NCI-H187 treated with DMSO at 0.1 percent for 48 hours (cell line): ENCODE measurements at places on chromosomes 2 and 18.

DNA sequence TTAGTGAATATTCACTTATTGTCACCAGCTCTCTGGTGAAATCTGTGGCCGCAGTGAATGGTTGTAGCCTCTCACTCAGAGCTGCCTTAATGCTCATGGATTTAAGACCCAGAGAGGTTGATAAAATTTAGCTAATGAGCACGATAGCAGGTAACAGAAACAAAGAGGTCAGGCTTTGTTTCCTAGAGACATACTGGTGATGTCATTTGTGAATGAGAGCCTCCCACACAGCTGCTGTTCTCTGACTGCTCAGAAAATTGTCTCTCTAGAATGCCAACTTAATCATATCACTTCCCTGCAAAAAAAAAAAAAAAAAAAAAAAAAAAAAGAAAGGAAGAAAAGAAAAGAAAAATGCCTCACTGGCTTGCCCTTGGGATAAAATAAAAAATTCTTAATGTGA lies 411.7 kb upstream of the MYT1L start:
- no peak for DNase-seq

- no peak for DNase-seq
Observed at GRCh38 chr2:147646818-147647468, 197.9 kb upstream of the ACVR2A start.

- no peak for DNase-seq
Observed at GRCh38 chr2:80322311-80322920, 17.9 kb upstream of the LRRTM1 start.

GRCh38 chr2:159362816-159363251 lies 76.3 kb upstream of the WDSUB1 start:
- DNase-seq: no peak

- DNase-seq: no peak
Observed at GRCh38 chr2:206740800-206741199, 22.6 kb upstream of the DYTN start.

DNA sequence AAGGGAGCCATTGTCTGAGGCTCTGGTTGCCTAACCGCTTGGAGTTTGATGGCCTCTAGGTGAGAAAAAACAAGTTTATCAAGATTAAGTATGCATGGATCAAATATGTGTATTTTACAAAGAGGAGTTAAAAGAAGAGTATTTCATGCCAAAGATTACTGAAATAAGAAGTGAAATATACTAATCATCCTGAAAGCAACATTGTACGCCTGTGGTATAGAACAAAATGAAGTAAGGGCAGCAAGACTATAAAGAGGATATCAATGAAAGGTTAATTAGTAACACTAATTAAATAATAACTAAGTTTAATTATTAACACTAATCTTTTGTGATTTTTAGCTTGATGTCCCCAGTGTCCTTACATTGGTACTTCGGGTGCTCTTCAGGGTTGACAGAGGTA lies 276.7 kb downstream of the CALCRL start:
- DNase-seq: no peak

DNA sequence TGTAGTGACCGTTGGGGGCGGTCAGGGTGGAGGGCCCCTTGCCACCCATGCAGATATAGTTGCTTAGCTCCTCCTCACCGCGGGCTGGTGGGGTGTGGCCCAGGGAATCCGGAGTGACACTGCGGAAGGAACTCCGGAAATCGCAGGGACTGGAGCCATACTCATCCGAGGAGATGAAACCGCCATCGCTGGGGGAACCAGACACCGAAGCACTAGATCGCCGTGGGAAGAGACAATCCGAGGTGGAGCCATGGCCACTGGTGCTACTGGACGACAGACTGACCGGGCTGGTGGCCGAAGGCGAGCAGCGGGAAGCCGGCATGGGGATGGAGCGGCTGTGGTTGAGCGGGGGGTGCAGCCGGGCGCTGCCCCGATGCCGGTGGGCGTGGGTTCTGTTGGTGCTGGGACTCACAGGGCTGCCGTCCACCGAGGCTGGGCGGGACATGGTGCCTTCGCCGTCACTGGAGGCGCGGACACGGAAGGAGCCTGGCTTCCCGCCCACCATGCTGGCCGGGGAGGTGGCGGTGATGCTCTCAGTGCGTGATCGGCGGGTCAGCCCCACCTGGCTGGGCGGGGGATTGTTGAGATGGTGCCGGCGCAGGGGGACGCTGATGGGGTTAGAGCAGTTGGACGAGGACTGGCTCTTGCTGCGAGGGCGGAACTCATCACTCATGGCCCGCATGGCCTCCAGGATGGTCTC lies 2.2 kb downstream of the IRS1 start:
- no peak for DNase-seq

DNA sequence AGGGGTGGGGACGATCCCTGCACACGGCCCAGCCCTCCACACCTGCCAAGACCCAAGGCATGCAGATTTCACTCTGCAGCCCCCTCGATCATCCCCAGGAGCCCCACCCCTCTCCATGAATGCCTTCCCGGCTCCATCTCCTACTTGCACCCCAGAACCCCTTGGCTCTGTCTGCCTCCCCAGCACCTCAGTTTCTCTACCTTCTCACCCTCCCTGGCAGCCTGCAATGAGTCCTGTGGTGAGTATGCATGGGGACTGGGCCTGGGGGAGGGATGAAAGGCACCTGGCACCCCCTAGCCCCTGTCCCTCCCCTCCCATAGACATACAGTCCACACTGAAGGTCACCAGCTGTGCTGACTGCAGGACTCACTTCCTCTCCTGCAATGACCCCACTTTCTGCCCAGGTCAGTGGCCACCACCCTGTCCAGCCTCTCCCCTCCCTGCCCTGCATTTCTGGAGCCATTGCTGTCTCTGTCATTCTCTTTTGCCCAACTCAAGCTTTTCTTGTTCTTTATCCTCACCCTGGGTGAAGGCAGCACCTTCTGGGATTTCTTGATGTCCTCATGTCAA lies 1.0 kb downstream of the TEX51 start:
- no peak for DNase-seq

DNA sequence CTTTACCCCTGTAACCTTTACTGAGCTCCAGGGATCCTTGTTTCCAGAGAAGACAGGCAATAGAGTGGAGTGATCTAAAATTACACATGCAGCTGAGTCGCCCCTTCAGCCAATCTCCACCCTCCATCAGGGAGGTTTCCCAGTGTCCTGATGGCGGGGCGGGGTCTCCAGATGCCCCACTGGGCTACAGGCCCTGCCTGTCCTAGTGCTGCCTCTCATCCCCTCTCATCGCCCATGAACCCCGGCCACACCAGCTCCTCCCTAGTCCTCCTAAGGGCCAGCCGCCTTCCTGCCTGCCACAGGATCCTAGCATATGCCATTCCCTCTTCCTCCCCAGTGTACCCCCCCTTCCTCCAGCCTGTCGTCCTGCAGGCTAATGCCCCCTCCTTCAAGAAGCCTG lies 144.1 kb upstream of the GLI2 start:
- DNase-seq: no peak

DNA sequence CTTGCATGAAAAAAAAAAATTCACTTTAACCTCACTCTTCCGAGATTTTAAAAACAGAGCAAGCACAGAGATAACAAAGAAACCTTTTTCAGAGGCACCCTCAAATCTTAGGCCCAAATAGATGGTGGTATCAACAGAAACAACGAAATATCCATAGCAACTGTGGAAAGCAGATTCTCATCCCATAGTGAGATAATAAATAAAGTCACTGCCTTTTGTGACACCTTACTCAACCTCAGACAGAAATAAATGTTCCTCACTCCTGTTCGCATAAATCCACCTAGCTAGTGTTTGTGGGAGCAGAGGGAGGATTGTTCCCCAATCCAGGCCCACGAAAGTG lies 60.9 kb upstream of the RTN4 start:
- no peak for DNase-seq

GRCh38 chr2:1278861-1279260 lies 134.4 kb upstream of the TPO start:
- DNase-seq: no peak

DNA sequence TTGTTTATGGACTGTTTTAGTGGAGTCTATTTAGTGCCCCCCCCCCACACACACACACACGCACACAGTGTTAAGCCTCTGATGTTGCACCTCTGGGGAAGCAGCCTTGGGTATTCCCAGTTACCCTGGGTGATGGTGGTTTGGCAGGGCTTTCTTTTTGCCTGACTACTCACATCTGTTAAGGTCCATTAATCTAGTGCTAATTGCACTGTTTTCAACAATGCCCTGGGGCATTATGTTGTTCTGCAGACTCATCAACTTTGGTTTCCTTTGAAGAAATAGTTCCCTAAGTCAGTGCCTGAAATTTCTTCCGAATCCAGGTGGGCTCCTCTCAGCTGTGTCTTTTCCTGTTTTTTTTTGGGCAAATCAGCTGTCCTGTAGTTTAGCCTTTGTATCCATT lies 34.7 kb downstream of the SPOPL start:
- no peak for DNase-seq

GRCh38 chr2:219350710-219351221 lies 18.2 kb upstream of the RESP18 start:
- no peak for DNase-seq

DNA sequence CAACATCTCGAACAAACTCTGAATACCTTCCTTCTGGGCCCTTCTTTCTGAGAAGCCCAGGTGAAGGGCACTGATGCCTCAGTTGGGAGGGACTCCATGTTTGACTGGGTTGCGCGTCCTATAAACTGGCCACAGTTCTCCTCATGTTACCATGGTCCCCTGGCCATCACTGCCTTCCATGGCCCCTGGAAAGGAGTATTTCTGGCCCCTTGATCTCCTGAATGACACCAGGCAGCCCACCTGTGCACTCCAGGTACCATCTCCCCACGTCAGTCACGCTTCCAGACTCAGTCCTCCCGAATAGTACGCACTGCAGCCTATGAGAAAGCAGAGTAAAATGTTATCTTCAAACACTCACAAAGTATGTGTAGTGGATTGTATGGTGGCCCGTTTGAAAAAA lies 73.9 kb downstream of the ACKR3 start:
- DNase-seq: no peak

- DNase-seq: no peak
Observed at GRCh38 chr2:12769492-12770105, 52.9 kb downstream of the TRIB2 start.

GRCh38 chr2:240952496-240953246 lies 45.7 kb upstream of the SNED1 start:
- DNase-seq: no peak

- no peak for DNase-seq
Observed at GRCh38 chr2:38722271-38723061, 28.7 kb downstream of the SRSF7 start.

- no peak for DNase-seq
Observed at GRCh38 chr2:233453916-233454315, 99.6 kb downstream of the DGKD start.

DNA sequence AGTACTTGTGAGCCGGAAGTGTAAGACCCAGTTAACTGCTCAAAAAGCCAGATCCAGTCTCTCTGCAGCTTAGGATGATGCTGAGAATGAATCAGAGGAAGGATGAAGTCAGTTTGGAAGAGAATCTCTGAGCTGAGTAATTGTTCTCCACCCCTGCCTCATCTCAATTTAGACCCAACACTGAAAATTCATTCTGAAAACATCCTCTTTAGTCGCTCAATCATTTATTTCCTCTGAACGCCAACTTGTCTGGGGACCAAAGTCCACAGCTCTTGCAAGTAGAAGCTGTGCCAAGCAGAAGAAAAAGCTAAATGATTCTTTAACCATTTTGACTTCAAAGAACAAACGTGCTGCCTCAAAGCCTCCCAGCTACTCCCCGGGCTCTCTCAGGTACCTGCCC lies 177.1 kb upstream of the KLHL29 start:
- DNase-seq: no peak

DNA sequence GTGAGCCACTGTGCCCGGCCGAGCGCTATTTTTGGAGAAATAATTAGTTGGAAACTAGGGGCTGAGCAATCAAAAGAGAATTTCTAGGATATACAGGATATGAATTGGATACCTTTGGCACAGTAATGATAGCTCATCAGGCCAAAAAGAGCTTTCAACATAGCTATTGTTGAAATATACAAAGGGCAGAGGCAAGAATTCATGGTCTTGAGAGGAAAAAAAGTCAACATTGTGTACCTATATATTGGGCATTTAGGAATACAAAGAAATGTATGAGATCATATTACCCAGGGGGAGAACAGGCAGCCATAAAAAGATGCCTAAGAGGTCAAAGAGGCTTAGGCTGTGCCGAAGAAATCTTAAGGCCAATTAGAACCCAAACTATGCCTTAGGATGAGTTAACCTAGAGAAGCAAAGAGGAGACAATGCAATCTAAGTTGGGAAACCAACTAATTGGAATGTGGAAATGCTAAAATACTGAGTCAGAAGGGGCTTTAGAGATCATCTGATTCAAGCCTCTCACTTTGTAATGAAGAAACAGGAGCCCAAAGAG lies 99.0 kb downstream of the RBBP8 start:
- DNase-seq: no peak

- DNase-seq: no peak
Observed at GRCh38 chr2:16978301-16978700, 312.7 kb upstream of the CYRIA start.

DNA sequence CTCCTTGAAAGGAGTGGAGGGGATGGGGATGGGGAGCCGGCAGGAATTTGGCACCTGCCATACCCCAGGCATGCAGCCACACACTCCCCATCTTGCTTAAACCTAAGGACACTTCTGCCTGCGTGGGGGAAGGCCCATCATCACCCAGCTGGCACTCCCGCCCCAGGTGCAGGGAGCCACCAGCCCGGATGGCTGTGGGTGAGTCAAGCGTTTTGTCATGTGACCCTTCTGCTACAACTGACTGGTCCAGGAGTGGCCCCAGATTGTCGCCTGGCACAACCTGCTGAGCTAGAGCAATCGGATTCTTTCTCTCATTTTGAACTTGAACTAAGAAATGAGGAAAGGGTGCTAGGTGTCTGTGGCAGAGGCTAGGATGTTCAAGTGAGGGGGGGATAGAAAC lies 61.3 kb downstream of the TSN start:
- DNase-seq: no peak

DNA sequence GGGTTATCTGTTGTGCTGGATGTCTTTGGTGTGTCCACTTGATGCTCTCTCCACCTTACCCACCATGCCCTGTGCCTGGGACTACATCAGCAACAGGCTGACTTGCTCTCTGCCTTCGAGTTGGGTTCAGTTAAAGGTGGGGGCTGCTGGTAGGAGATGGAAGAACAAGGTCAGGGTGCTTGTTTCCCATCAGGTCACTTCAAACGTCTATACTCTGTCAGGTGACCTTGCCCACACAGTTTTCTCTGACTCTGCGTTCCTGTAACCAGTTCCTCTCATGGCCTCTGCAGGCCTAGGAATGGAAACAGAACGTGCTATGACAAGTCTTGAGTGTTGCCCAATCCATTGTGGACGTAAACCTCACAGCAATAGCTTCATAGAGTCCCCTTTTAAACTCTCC lies 38.4 kb upstream of the PAPOLG start:
- DNase-seq: no peak

- peak; percentile 77 for DNase-seq
Observed at GRCh38 chr2:46650556-46651001, 171.2 kb downstream of the TMEM247 start.

GRCh38 chr2:64482765-64483504 lies 29.0 kb downstream of the LGALSL start:
- no peak for DNase-seq

DNA sequence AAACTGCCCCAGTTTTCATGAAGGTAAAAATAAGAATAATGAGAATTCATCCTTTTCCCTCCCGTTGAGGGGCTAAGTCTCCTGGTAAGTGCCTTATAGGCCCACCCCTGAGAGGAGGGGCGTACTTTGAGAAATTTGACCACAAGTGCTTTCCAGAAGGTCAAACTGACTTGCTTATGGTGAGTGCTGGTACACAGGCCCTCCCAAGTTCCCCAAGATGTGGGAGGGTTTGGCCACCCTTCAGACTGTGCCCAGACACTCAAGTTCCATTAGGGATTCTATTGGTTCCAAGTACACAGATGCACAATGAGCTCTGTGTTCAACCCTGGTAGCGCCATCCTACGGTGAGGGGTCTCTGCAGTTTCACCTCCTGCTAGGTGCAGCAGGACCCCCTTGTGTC lies 205.1 kb downstream of the CTIF start:
- DNase-seq: no peak

- DNase-seq: no peak
Observed at GRCh38 chr18:52236131-52236530, 103.9 kb upstream of the DCC start.
